Upper lobe of left lung (tissue), 6 donors: ENCODE measurements at places on chromosomes 3 and 15. TPM values are rescaled to one million over a fixed set of nuclear protein-coding genes. Genes with fewer than 3 reads are reported as not detected.

The CNTN4 gene
- total RNA-seq = 6.8 TPM

The EXD1 gene
- total RNA-seq = not detected

The SIDT1 gene
- 2.6 TPM for total RNA-seq

The RHO gene
- not detected for total RNA-seq

The CPNE9 gene
- total RNA-seq = not detected

The TSPAN3 gene
- total RNA-seq = 494 TPM

The CCR8 gene
- not detected for total RNA-seq

DNA sequence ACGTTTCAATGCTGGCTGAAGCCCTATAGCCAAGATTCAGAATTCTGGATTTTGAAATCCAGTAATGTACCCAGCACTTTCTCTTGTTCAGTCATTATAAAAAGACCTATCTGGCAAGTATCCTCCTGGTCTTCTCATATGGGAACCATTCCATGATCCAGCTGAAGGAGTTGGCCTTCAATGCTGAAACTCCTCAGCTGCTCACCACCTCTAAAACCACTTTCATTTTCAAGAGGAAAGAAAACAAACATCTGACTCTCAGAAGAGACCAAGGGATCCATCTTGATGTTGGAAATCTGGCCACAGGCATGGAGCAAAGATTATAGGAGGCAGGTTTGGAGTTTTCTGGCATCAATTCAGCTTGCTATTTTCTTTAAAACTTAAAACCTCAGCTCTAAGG is 235.4 kb downstream of the FMN1 start:
- H3K36me3 ChIP-seq = no peaks in the 10 kb centered on the region
- no peaks in the 10 kb centered on the region for H3K4me1 ChIP-seq
- H3K27ac ChIP-seq = no peak overlapping the region
- no peak overlapping the region for H3K4me3 ChIP-seq
- DNase-seq = no peak

- no peak overlapping the region for H3K27ac ChIP-seq
- no peaks in the 10 kb centered on the region for H3K36me3 ChIP-seq
- no peak overlapping the region for H3K4me3 ChIP-seq
- DNase-seq = no peak
- H3K4me1 ChIP-seq = no peaks in the 10 kb centered on the region
These were observed 43.3 kb upstream of the GSK3B start for GRCh38 chr3:120137548-120137947.

GRCh38 chr3:141465221-141465620 is 21.6 kb upstream of the RASA2 start:
- H3K27ac ChIP-seq = no peak overlapping the region
- H3K27me3 ChIP-seq = no peaks in the 10 kb centered on the region
- H3K4me3 ChIP-seq = no peak overlapping the region
- no peak for DNase-seq
- H3K4me1 ChIP-seq = no peaks in the 10 kb centered on the region

DNA sequence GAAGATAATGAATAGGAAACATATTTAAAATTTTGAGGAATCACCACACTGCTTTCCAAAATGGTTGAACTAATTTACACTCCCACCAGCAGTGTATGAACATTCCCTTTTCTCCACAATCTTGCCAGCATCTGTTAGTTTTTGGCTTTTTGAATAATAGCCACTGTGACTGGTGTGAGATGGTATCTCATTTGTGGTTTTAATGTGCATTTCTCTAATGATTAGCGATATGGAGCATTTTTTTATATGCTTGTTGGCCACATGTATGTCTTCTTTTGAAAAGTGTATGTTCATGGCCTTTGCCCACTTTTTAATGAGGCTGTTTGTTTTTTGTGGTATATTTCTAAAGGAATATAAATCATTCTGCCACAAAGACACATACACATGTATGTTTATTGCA is 166.3 kb downstream of the NECTIN3 start:
- H3K36me3 ChIP-seq = no peaks in the 10 kb centered on the region
- no peak overlapping the region for H3K27ac ChIP-seq
- H3K4me3 ChIP-seq = no peak overlapping the region
- DNase-seq = no peak
- no peaks in the 10 kb centered on the region for H3K4me1 ChIP-seq

DNA sequence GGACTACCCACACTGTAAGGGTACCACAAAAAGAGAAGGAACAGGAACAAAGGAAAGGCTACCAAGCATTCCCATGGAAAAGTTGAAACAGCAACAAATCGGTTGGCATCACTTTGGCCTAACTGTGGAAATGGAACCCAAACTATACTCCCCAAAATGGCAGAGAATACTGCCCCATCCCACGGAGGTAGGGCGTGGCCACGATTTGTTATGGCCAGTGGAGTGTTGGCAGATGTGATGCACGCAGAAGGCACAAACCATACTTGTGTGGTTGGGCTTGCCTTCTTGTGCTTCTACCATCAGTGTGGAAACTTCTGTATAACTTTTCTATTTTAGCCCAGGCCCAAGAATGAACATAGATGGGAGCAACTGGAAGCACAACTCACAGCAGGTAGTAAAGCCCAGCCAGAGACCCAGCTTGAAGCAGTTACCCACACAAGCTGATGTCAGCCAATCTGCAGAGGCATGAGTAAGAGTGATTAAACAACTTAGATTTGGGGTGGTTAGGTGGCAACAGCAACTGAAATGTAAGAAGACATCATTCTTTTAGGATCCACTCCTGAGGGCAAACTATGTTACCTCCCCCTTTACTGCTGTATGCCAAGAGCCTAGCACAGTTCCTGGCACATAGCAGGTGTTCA is 64.1 kb downstream of the BTD start:
- no peaks in the 10 kb centered on the region for H3K36me3 ChIP-seq
- H3K4me3 ChIP-seq = no peak overlapping the region
- no peaks in the 10 kb centered on the region for H3K27me3 ChIP-seq
- no peaks in the 10 kb centered on the region for H3K4me1 ChIP-seq
- no peak overlapping the region for H3K27ac ChIP-seq

DNA sequence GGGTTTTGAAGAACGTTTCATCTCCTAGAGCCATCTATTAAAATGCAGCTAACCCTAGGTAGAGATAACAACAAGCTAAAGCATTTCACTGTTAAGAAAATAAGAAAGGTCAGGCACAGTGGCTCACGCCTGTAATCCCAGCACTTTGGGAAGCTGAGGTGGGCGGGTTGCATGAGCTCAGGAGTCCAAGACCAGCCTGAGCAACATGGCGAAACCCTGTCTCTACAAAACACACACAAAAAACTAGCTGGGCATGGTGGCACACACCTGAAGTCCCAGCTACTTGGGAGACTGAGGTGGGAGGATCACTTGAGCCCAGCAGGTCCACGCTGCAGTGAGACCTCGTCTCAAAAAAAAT is 5.4 kb upstream of the TBC1D5 start:
- H3K27me3 ChIP-seq = no peaks in the 10 kb centered on the region
- H3K4me3 ChIP-seq = no peak overlapping the region
- no peak overlapping the region for H3K27ac ChIP-seq
- H3K36me3 ChIP-seq = no peaks in the 10 kb centered on the region
- DNase-seq = no peak

DNA sequence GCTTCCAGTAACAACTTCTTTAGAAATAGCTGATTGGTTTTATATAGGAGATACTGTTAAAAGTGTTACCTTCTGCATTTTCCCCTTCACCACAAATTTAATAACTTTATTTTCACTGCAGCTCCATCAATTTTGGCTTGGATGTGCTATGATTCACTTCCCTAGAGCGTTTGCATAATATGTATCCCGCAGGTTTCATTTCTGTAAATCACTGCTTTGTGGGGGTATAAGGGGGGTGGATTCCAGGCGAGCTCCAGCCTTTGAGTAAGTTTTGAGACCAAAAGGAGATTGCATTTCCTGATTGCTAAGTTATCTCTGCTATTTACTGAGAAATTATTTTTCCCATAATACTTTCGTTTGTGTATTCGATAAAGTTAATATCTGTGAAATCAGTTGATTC is 232.6 kb downstream of the TBL1XR1 start:
- no peaks in the 10 kb centered on the region for H3K36me3 ChIP-seq
- no peaks in the 10 kb centered on the region for H3K27me3 ChIP-seq
- no peaks in the 10 kb centered on the region for H3K4me1 ChIP-seq
- no peak overlapping the region for H3K27ac ChIP-seq
- no peak for DNase-seq
- H3K4me3 ChIP-seq = no peak overlapping the region

GRCh38 chr3:168585544-168585943 is 489.8 kb upstream of the GOLIM4 start:
- H3K4me3 ChIP-seq = no peak overlapping the region
- no peaks in the 10 kb centered on the region for H3K27me3 ChIP-seq
- H3K27ac ChIP-seq = no peak overlapping the region
- H3K4me1 ChIP-seq = no peaks in the 10 kb centered on the region
- no peak for DNase-seq
